ENCODE measurements at places on chromosomes 5 and 9. TPM values are rescaled to one million over a fixed set of nuclear protein-coding genes. Genes with fewer than 3 reads are reported as not detected.

TYRP1 gene
- total RNA-seq: 0.49 TPM

SNCAIP gene
- total RNA-seq: 41.1 TPM

FAM120AOS gene
- 20.9 TPM for total RNA-seq

ANKRD31 gene
- total RNA-seq: 0.49 TPM

DBH gene
- not detected for total RNA-seq

ECM2 gene
- 5.2 TPM for total RNA-seq

RAPGEF1 gene
- total RNA-seq: 49.9 TPM

ENTREP1 gene
- total RNA-seq: 3.2 TPM

CCNJL gene
- total RNA-seq: 2.2 TPM

PSMB7 gene
- 160 TPM for total RNA-seq

SLC27A6 gene
- 0.74 TPM for total RNA-seq

NMUR2 gene
- total RNA-seq: not detected

ERAP2 gene
- total RNA-seq: 0.98 TPM

INSYN2B gene
- total RNA-seq: 0.74 TPM

SPATA31A5 gene
- total RNA-seq: not detected

IRX2 gene
- under 0.01 TPM for total RNA-seq

CHSY3 gene
- 14.8 TPM for total RNA-seq

BARHL1 gene
- not detected for total RNA-seq

TNFSF8 gene
- 0.49 TPM for total RNA-seq

TAF1L gene
- total RNA-seq: 0.25 TPM

MYOT gene
- not detected for total RNA-seq

CTXN3 gene
- total RNA-seq: 3.2 TPM

PDE6A gene
- total RNA-seq: not detected

MOB3B gene
- 7.6 TPM for total RNA-seq

PRSS3 gene
- total RNA-seq: 0.25 TPM

KCNMB1 gene
- under 0.01 TPM for total RNA-seq

LECT2 gene
- total RNA-seq: not detected

ADAMTS13 gene
- total RNA-seq: 2.2 TPM

PCA3 gene
- total RNA-seq: 0.49 TPM

PCDHGA6 gene
- total RNA-seq: 9.6 TPM

C9orf50 gene
- total RNA-seq: not detected

SLC36A3 gene
- total RNA-seq: not detected

CTSV gene
- 0.74 TPM for total RNA-seq

ALDH1A1 gene
- 0.98 TPM for total RNA-seq

TMEM171 gene
- 0.49 TPM for total RNA-seq

MLANA gene
- not detected for total RNA-seq

ATG10 gene
- 9.1 TPM for total RNA-seq

LAMC3 gene
- 2.7 TPM for total RNA-seq

LPAR1 gene
- total RNA-seq: 13.0 TPM

CCDC187 gene
- under 0.01 TPM for total RNA-seq

HMGCS1 gene
- total RNA-seq: 474 TPM

SPRY4 gene
- total RNA-seq: 7.1 TPM

RNF183 gene
- not detected for total RNA-seq

IGFBPL1 gene
- 31.7 TPM for total RNA-seq

KCNN2 gene
- 15.0 TPM for total RNA-seq

TLX3 gene
- not detected for total RNA-seq

TMEM215 gene
- total RNA-seq: 0.25 TPM

IFNE gene
- total RNA-seq: not detected

All from temporal lobe (tissue), 4 donors.